Motor neuron (in vitro differentiated cells): ENCODE measurements at places on chromosomes 12 and 14. TPM values are rescaled to one million over a fixed set of nuclear protein-coding genes. Genes with fewer than 3 reads are reported as not detected.

DNA sequence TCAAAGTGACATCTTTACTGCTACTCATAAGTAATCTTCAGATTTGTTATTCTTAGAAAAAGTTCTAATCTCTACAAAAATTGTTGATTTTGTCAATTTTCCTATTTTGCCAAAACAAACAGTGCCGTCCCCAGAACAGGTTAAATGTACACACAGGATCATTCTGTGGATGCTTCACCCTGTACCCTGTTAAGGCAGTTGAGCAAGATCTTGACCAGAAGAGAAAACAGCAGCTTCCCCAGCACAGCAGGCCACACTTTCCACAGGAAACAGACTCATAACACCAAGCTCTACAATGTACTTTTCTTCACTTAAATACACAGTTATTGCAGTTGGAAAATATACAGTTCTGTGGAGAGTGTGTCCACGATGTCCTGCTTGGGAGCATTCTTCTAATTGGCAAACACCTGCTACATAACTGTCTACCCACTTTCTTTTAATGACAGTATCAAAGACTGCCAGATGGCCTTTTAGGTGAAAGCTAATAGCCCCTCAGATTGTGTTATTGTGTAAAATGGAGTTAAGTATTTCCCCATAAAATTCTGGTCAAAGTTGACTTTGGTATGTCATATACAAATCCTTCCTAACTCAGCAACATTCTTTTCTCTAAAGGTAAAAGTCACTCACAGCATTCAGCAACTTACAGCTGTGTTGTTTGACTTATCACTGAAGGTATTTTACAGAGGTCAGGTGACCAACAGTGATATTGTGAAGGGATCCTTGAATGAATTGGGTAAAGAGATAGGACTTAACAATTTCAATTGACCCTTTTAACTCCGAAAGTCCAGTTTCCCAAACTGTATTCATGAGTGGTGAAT lies 77.0 kb downstream of the SEC23A start:
- ATAC-seq: no peak

DNA sequence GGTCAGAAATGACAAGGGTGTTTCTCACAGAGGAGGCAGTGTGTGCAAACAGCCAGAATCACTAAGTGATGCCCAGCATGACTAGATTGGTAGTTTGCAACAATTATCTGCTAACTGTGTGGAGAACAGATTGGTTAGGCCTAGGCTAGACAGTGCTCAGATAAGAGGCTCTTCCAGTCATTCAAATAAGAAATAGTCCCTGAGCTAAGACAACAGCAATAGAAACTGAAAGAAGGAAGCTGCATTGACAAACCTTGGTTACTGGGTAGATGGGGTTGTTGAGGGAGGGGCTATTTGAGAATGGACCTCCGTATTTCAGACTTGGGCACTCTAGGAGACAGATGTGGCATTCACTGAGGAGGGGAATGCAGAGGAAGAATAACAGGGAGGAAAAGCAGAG lies 255.0 kb upstream of the NPAS3 start:
- peak; percentile 71 for ATAC-seq

The SLC17A8 gene
- 0.76 and 1.0 TPM in 2 replicates for total RNA-seq

The TAS2R13 gene
- total RNA-seq: 5.2 and 6.2 TPM in 2 replicates

The FAM181A gene
- 8.3 and 10.5 TPM in 2 replicates for total RNA-seq

The PRICKLE1 gene
- total RNA-seq: 4.6 and 4.9 TPM in 2 replicates
